Regular cardiac myocyte (primary cell): ENCODE measurements at places on chromosomes 13 and 19. TPM values are rescaled to one million over a fixed set of nuclear protein-coding genes. Genes with fewer than 3 reads are reported as not detected.

The MBD3L2 gene
- total RNA-seq = not detected in 2 replicates

The SPRED3 gene
- total RNA-seq = 2.5 and 3.3 TPM in 2 replicates

The SLC46A3 gene
- total RNA-seq = 2.1 and 11.0 TPM in 2 replicates

The CYP4F2 gene
- not detected in 2 replicates for total RNA-seq

The PGLYRP1 gene
- not detected in 2 replicates for total RNA-seq

The KISS1R gene
- total RNA-seq = 0.28 TPM in 1 of 2 replicates, not detected in the other

The ZNF729 gene
- under 0.01 TPM in 1 of 2 replicates, not detected in the other for total RNA-seq

The KRTDAP gene
- not detected in 2 replicates for total RNA-seq

The TMEM150B gene
- total RNA-seq = not detected in 2 replicates

The GIPC1 gene
- 95.0 and 118 TPM in 2 replicates for total RNA-seq

The TMEM190 gene
- total RNA-seq = not detected in 2 replicates

The FOXO1 gene
- total RNA-seq = 2.5 and 3.9 TPM in 2 replicates
